Effector memory CD8-positive, alpha-beta T cell (primary cell): ENCODE measurements at places on chromosomes 4 and X.

DNA sequence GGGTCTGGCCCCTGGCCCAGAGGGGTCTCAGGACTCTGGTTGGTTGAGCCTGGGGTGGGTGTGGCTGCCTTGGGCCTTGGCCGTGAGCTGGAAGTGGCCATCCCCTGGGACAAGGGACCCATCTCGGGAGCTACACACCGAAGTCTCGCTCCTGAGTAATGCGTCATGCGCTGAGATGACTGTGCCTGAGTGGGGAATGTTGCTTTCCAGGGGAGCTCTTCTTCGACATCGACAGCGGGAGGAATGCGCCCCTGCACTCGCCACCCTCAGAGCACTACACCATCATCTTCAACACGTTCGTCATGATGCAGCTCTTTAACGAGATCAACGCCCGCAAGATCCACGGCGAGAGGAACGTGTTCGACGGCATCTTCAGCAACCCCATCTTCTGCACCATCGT is 38.5 kb downstream of the CCNQ start:
- H3K4me1 ChIP-seq, result no peaks in the 10 kb centered on the region
- H3K27ac ChIP-seq, result no peak overlapping the region
- H3K4me3 ChIP-seq, result no peak overlapping the region

DNA sequence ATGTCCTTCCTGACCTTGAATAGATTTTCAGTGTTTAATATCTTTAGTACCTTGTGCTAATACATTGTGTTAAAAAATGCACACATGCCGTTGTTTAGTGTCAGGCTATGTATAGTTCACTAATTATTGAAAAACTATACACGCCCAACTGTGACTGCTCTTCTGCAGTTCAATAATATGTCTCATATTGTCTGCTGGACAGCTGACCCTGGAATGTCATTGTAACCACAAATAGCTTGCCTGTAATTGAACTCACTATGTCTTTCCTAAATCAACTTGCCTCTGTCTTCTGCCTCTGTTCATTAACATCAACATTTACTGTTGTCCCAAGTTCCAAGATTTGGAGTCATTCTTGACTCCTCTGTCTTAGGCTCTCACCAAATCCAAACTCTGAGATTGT is 114.5 kb downstream of the TMA16 start:
- no peaks in the 10 kb centered on the region for H3K36me3 ChIP-seq
- DNase-seq, result no peak
- H3K4me1 ChIP-seq, result no peaks in the 10 kb centered on the region
- H3K27me3 ChIP-seq, result peaks cover 10% of the 10 kb centered on the region
- H3K4me3 ChIP-seq, result no peak overlapping the region

- no peak for DNase-seq
- peaks cover 1% of the 10 kb centered on the region for H3K36me3 ChIP-seq
- no peaks in the 10 kb centered on the region for H3K4me1 ChIP-seq
These were observed 21.0 kb downstream of the ATXN3L start for GRCh38 chrX:13298836-13299235.

- no peak overlapping the region for H3K4me3 ChIP-seq
- no peaks in the 10 kb centered on the region for H3K27me3 ChIP-seq
- no peaks in the 10 kb centered on the region for H3K36me3 ChIP-seq
- no peak overlapping the region for H3K27ac ChIP-seq
These were observed 43.0 kb downstream of the CXCL1 start for GRCh38 chr4:73912191-73912590.

GRCh38 chr4:2913168-2913567 is 50.0 kb downstream of the NOP14 start:
- no peak overlapping the region for H3K4me3 ChIP-seq
- peaks cover 14% of the 10 kb centered on the region for H3K4me1 ChIP-seq
- DNase-seq, result no peak
- H3K36me3 ChIP-seq, result peaks cover 64% of the 10 kb centered on the region
- H3K27me3 ChIP-seq, result no peaks in the 10 kb centered on the region

DNA sequence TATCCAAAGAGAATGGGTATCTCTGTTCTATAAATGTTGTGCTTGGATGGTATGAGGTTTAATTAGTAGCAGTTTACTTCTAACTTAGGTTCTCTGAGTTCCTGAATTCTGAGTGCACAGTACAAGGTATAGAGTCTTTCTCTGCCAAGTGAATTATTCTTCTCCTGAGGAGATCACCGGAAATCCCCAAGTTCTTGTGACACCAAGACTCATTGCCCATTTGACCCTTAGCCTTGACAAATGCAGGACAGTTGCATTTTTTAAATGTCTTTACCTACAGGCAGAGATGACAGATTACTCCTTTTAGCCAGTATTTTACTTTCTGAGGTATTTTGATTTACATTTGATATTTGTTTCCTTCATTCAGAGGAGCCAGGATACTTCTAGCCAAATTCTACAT is 72.9 kb downstream of the MAOA start:
- H3K4me3 ChIP-seq, result no peak overlapping the region
- no peaks in the 10 kb centered on the region for H3K36me3 ChIP-seq
- no peak for DNase-seq
- no peak overlapping the region for H3K27ac ChIP-seq
- H3K4me1 ChIP-seq, result no peaks in the 10 kb centered on the region
- H3K27me3 ChIP-seq, result peaks cover 11% of the 10 kb centered on the region

- no peaks in the 10 kb centered on the region for H3K27me3 ChIP-seq
- no peak for DNase-seq
- no peaks in the 10 kb centered on the region for H3K36me3 ChIP-seq
- H3K4me1 ChIP-seq, result no peaks in the 10 kb centered on the region
- H3K27ac ChIP-seq, result no peak overlapping the region
These were observed 543.5 kb downstream of the GABRG1 start for GRCh38 chr4:45580334-45580733.

- H3K27ac ChIP-seq, result no peak overlapping the region
- no peak for DNase-seq
- no peaks in the 10 kb centered on the region for H3K36me3 ChIP-seq
- no peaks in the 10 kb centered on the region for H3K27me3 ChIP-seq
These were observed 12.2 kb downstream of the TET2 start for GRCh38 chr4:105158837-105159236.

GRCh38 chr4:20645236-20645635 is 55.0 kb upstream of the PACRGL start:
- H3K4me3 ChIP-seq, result no peak overlapping the region

DNA sequence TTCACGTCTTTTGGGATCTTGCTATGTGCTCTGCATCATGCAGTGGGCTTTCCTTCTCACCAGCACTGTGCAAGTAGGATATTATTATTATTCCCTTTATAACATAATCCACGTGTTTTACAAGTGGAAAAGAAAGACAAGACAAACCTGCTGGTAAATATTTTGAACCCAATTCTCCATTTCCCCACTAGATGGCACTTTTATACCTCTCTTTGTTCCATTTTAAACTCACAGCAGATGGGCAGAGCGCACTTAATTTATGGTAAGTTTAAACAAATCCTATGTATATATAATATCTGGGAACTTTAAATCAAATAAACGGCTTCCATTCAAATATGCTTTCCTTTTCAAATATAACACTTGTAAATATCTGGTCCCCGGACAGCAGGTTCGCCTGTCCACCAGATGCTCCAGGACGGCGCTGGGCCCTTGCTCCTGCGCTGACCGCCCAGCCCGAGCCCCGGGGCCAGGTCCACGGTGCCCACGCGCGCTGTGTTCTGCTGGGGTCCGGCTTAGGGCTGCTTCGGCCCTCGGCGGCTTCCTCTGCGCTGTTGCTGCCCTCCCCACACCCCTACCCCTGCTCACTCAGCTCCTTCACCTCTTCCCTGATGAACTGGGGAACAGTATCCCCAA is 31.1 kb downstream of the F11 start:
- DNase-seq, result no peak
- no peak overlapping the region for H3K4me3 ChIP-seq
- H3K4me1 ChIP-seq, result peaks cover 4% of the 10 kb centered on the region
- no peak overlapping the region for H3K27ac ChIP-seq
